ENCODE measurements at places on chromosomes 4 and X.

GRCh38 chr4:12452291-12452690 lies 1023.6 kb upstream of the HS3ST1 start:
- DNase-seq = no peak

GRCh38 chr4:93870876-93871458 lies 42.4 kb downstream of the ATOH1 start:
- DNase-seq = no peak

GRCh38 chr4:687971-688853 lies 739 bp downstream of the SLC49A3 start:
- DNase-seq = no peak

DNA sequence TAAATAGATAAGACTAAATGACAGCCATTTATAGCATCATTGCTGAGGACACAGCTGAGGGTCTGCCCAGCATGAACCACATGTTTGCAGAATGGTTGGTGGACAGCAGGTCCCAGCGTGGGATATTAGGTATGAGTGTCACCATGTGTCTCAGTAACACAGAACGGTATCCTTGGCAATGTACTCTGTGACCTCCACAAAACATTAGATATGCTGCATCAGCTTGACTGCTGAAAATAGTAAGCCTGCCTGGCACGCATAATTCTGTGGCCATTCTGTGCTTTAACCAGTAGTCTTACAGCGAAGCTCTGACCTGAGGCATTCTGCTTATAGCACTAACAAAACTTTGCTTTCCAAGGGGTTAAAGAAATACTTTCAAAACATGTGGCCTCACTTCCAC lies 32.0 kb downstream of the LIMCH1 start:
- no peak for DNase-seq

- DNase-seq = no peak
These were observed 13.3 kb downstream of the IDS start for GRCh38 chrX:149491812-149492211.

GRCh38 chr4:102554482-102554881 lies 53.3 kb downstream of the NFKB1 start:
- DNase-seq = no peak

DNA sequence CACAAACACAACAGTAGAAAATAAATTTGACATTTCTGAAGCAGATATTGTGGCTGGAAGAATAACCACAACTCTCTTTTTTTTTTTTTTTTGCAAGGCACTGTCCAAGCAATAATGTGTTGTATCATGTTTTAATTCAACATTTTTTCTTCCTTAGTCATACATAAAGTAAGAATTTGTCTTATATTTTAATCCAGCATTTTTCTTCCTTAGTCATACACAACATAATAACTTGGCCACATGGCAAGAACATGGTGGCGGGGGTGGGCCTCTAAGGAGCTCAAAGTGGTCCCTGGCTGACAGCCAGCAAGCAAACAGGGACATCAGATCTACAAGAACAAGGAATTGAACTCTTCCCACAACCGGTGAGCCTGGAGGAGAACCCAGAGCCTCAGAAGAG lies 20.2 kb downstream of the FBXW7 start:
- no peak for DNase-seq

DNA sequence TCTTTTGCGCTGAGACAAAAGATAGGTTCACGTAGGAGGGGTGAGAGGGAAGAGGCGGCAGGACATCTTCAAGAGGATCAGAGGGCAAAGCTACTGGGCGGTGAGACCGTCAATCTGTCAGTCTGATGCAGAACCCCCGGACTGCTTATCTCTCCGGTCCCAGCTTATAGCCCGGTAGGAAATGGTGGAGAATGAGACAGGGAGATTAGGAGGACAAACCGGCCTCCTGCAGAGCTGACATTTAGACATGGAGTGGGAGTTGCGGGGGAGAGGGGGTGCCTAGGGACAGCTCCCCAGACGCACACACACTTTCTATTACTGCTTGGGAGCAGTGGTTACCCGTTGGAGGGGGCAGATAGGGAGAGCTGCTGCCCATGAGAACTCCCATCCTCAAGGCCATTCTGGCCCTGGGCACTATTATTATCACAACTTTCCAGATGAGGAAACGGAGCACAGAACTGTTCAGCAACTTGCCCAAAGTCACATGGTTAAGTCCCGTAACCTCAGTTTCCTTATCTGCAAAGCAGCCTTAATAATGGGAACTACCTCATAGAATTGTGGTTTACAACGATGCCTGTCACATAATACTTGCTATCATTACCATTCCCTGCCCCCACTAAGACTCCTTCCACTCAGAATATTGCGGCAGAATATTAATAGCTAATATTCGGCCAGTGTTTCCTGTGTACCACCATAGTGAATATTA lies 1.1 kb upstream of the HDAC6 start:
- no peak for DNase-seq

- no peak for DNase-seq
These were observed 890 bp downstream of the DCAF16 start for GRCh38 chr4:17809667-17810066.

DNA sequence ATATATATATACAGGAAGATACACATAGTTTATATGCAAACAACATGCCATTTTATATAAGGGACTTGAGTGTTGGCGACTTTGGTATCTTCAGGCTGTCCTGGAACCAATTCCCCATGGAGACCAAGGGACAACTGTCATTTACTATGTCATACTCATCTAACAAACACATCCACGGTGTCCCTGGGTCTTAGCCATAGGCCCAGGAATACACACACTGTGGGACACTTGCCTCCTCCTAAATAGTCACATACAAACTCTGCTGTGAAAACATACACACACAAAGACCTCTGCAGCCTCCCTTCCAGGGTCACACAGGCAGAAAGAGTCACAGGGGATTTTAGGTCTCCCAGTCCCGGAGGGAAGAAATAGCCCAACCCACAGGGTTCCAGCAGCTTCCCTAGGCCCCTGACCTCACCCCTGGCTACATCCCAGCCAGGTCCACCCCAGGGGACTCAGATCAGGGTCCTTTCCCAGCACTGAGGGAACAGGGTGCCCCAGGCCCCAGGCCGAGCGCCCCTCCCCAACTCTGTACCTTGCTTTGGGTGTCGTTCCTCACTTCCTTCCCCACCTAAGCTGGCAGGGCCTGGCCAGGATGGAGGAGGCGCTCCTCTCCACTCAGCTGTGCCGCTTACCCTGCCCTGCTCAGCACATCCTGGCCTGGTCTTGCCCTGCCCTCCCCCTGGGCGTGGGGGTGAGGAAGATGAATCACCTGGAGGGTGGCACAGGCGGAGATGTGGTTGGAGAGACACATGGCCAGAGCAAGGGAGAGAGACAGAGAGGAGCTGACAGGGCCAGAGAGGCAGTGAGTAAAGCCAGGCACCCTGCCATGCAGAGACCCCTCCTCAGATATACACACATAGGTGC lies 21.8 kb downstream of the FGD1 start:
- DNase-seq = no peak

GRCh38 chrX:120401301-120401700 lies 39.4 kb downstream of the ATP1B4 start:
- DNase-seq = no peak

- DNase-seq = no peak
These were observed 30.6 kb downstream of the TRIM2 start for GRCh38 chr4:153234885-153235284.

- DNase-seq = no peak
These were observed 278.5 kb downstream of the EPHA5 start for GRCh38 chr4:65391814-65392213.

- no peak for DNase-seq
These were observed 602.2 kb downstream of the CENPC start for GRCh38 chr4:66943112-66943511.

GRCh38 chr4:125389713-125390112 lies 75.0 kb downstream of the FAT4 start:
- DNase-seq = no peak

- no peak for DNase-seq
These were observed 668.2 kb upstream of the NDST4 start for GRCh38 chr4:115781528-115782146.

DNA sequence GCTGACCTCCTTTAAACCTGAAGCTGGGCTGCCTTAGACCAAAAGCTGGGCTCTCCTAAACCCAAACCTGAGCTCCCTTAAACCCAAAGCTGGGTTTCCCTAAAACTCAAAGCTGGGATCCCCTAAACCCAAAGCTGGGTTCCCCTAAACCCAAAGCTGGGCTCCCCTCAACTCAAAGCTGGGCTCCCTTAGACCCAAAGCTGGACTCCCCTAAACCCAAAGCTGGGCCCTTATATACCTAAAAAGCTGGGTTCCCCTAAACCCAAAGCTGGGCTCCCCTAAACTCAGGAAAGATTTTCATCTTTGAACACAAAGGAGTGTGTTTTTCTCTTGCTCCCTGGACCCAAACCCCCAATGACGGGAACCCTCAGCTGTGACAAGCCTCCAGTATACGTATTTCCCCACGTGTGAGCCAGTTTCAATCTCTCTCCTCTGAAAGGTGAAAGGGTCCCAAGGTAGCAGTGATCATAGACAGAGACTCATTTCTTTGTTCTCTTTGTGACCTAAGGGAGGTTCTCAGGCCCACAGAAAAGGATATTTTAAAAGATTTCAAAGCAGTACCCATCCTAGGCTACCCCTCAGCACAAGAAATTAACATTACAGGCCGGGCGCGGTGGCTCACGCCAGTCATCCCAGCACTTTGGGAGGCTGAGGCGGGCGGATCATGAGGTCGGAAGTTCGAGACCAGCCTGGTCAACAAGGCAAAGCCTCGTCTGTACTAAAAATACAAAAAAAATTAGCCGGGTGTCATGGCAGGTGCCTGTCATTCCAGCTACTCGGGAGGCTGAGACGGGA lies 31.3 kb upstream of the ASMTL start:
- no peak for DNase-seq

- DNase-seq = no peak
These were observed 61.2 kb upstream of the HMX1 start for GRCh38 chr4:8932884-8933283.

DNA sequence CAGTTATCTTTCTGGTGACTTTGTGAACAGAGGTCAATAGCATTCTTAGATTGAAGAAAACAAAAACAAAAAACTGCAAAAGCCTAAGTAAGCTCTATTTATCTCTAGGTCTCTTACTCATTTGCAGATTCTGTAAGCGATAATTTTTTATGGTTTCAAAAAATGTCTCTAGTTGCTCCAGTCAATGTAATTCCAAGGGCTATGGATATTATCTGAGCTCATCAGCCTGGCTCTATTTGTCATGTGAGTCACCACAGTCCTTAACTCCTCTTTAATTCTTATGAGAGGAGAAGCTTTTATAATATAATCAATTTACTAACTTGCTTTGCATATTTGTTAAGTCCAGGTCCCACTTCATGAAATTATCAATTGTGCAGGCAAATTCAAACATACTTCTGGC lies 79.1 kb downstream of the NPFFR2 start:
- DNase-seq = no peak

DNA sequence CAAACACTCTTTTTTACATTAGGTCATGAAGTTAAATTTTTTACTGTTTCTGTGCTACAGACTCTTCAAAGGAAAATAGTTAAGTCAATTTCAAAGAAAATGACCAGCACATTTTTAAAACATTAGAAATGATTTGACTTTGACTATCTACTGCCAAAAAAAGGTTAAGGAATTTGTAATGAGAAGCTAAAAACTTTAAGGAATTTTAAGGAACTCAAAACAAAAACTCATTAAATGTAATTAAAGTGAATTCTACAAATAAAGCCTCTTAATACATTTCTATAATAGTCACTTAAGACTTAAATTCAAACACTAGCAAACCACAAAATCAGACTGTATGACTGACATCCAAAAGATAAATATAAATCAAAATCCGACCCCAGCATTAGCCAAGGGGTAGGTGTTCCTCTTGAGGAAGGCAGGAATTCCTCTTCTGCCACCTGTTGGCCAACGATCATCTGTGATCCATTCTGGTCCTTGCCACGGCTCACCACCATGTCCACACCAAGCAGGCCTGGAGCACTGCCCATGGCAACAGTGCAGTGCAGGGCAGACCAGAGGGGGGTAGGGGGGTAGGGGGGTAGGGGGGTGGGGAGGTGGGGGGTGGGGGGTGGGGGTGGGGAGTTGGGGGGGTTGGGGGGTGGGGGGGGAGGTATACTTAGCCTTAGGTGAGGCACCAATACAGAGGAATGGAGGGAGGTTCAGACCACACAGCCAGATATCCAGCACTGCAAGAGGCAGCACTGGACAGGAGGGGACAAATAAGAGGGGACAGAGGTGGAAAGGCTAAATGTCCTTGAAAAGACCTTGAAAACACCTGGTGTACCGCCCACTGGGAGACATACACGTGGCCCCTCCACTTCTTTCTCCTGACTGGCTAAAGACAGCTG lies 287.4 kb downstream of the CHIC1 start:
- no peak for DNase-seq

DNA sequence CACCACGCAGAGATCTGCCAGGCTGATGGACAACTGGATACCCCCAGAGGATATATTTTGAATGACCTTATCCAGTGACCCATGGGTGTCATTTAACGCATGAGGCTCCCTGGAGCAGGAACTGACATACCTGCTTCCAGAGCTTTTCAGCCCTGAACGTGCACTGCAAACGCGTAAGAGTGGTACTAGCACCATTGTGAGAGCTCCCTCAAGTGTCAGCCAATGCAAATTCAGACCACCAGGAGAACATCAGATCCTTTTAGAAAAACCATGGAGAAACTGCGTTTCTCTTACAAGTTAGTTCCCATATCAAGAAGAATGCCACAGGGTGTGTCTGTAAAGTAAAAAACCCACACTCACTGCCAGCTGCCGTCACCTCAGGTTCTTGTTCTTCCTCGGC lies 7.3 kb downstream of the TREX2 start:
- no peak for DNase-seq

- DNase-seq = no peak
These were observed 392.0 kb upstream of the INTU start for GRCh38 chr4:127240764-127241105.

- DNase-seq = no peak
These were observed 49.6 kb upstream of the ATXN3L start for GRCh38 chrX:13369256-13370030.

DNA sequence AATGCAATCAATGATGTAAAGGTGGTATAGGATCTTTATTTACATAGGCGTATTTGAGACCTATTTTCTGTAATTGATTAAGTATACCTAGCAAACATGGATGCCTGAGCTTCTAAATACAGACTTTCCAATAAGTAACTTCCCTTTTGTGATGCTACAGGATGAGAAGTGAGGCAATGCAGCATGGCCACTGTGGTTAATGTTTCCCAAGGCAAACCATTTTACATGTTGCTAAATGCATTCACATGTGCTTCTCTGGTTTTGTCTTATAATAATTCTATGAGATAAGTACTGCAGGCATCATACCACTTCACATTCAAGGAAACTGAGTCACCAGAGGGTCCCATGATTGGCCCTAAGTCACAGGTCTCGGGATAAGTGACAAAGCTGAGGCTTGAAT lies 35.7 kb upstream of the NKX3-2 start:
- no peak for DNase-seq

All from NCI-H2171 (cell line).